Regular cardiac myocyte (primary cell): ENCODE measurements at places on chromosomes 13 and 19. TPM values are rescaled to one million over a fixed set of nuclear protein-coding genes. Genes with fewer than 3 reads are reported as not detected.

DBP gene
- total RNA-seq = 1.3 and 6.2 TPM in 2 replicates

KIR3DL1 gene
- total RNA-seq = not detected in 2 replicates

FAM124A gene
- 0.96 and 1.1 TPM in 2 replicates for total RNA-seq

ZNF543 gene
- 9.2 and 9.6 TPM in 2 replicates for total RNA-seq

OSCAR gene
- 1.1 and 1.2 TPM in 2 replicates for total RNA-seq

CEACAM1 gene
- not detected in 2 replicates for total RNA-seq

C19orf67 gene
- total RNA-seq = 0.56 TPM in 1 of 2 replicates, not detected in the other

SH2D3A gene
- total RNA-seq = under 0.01 TPM in 1 of 2 replicates, not detected in the other
